CD8-positive, alpha-beta memory T cell (primary cell): ENCODE measurements at places on chromosomes 3 and 15. TPM values are rescaled to one million over a fixed set of nuclear protein-coding genes. Genes with fewer than 3 reads are reported as not detected.

- no peak for DNase-seq
- H3K4me1 ChIP-seq = no peaks in the 10 kb centered on the region
- H3K36me3 ChIP-seq = no peaks in the 10 kb centered on the region
- no peak overlapping the region for H3K4me3 ChIP-seq
- no peak overlapping the region for H3K27ac ChIP-seq
- no peaks in the 10 kb centered on the region for H3K27me3 ChIP-seq
Measured at GRCh38 chr3:115503394-115503793, 119.9 kb upstream of the GAP43 start.

DNA sequence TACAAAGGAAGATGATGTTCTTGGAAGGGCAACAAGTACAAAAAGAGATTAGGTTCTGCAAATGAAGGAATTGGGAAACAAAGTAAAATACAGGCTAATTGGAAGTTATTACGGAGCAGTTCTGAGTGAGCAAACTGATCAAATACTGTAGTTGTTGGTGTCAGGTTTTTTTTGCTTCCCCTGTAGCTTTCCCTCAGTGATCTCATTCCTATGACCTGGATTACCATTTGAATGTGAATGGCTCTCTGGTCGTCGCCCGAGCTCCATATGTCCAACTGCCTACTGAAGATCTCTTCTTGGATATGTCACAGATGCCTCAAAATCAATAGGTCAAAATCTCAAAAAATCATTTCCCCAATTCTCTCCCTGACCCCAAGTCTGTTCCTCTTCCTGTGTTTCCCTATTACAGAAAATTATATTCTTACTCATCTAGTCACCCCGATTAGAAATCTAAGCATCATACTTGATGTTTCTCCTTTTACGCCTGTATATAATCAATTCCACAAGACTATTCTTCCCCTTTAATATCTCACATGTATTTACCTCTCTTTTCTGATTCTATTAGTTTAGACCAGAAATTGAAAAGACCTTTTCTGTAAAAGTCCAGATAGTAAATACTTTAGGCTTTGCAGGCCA lies 29.0 kb downstream of the GOLM2 start:
- H3K27me3 ChIP-seq = no peaks in the 10 kb centered on the region
- no peak overlapping the region for H3K27ac ChIP-seq
- H3K4me1 ChIP-seq = no peaks in the 10 kb centered on the region
- DNase-seq = no peak

DNA sequence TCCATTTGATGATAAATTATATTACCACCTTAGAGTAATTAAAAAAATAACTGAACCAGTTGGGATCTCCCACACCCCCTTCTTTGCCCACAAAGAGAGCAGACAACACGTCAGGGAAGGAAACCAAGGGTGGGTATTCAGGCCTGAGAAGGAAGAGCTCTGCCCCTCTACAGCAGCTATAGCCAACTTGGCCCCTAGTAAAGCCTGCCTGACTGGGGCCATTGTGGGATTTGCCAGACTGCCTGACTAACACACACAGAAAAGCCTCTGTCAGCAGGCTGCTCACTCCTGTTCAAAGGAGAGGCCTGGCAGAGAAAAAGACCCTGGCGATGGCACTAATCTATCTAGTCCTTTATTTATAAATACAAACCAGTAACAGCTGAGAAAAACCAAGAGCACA lies 41.4 kb downstream of the ATP8B4 start:
- no peak for DNase-seq
- no peaks in the 10 kb centered on the region for H3K36me3 ChIP-seq
- no peaks in the 10 kb centered on the region for H3K4me1 ChIP-seq
- no peaks in the 10 kb centered on the region for H3K27me3 ChIP-seq
- no peak overlapping the region for H3K27ac ChIP-seq

DNA sequence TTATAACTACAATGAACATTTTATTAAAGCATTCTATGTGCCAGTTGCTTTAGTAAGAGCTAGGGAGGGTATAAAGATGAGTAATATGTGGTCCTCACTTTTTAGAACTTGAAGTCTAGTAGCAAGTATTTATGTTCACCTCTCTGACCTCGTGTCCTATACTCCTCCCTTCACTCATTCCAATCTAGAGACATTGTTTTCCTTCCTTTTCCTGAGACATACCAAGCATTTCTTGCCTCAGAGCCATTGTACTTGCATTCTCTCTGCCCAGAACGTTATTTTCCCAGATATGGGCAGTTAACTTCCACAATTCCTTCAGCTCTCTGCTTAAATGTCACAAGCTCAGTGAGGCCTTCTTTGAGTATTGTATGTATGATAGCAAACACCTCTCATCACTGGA lies 408.6 kb downstream of the PDCD6IP start:
- H3K27me3 ChIP-seq = no peaks in the 10 kb centered on the region
- no peak overlapping the region for H3K27ac ChIP-seq
- no peak overlapping the region for H3K4me3 ChIP-seq
- DNase-seq = no peak
- no peaks in the 10 kb centered on the region for H3K36me3 ChIP-seq

ACTRT3 gene
- 2.5 TPM for total RNA-seq

DNA sequence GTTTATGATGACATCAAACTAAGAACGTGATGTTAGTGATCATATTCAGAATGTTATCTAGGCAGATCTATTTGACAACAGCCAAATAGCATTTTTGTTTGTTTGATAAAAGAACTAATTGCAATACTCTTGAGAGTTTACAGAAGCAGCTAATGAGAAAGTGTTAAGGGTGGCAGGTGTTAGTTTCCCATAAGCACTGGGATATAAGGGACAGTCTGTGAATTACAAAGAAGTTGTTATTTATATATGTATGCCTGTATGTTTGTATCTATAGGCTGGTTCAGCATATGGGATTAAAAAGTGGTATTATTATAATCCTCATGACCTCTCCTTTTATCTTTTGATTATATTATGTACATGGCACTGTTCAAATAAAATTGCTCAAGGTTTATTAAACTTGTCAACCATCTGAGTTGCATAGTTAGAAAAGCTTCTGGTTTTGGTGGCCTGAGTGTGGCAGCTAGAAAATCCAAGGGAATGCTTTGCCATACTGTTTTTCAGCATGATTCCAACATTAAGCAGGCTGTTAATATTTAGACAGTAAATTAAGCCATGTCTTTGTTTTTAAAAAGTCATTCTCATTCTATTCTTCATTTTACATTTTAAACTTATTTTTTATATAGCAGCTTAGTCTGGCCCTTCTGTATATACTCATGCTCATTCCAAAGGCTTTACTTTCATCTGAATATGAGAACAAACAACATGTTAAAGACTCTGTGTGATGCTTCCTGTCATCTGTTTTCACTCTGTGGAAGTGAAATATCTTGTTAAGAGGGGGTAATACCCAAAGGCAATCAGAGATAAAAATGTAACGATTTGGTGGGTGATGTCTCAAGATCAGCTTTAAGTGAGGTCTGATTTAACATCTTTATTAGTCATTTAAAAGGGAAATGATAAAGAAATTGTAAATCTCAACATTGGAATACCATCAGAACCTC lies 13.1 kb downstream of the ROBO2 start:
- no peak overlapping the region for H3K4me3 ChIP-seq
- DNase-seq = no peak
- no peaks in the 10 kb centered on the region for H3K36me3 ChIP-seq
- H3K27me3 ChIP-seq = no peaks in the 10 kb centered on the region
- H3K4me1 ChIP-seq = no peaks in the 10 kb centered on the region

ST8SIA2 gene
- not detected for total RNA-seq

SCN11A gene
- 0.09 TPM for total RNA-seq

RASGRP1 gene
- 67.9 TPM for total RNA-seq

- no peak overlapping the region for H3K4me3 ChIP-seq
- H3K27ac ChIP-seq = no peak overlapping the region
- no peaks in the 10 kb centered on the region for H3K4me1 ChIP-seq
- no peak for DNase-seq
- no peaks in the 10 kb centered on the region for H3K27me3 ChIP-seq
- no peaks in the 10 kb centered on the region for H3K36me3 ChIP-seq
Measured at GRCh38 chr15:101037090-101037830, 118.1 kb downstream of the LRRK1 start.

ADAMTS9 gene
- total RNA-seq = not detected

DNA sequence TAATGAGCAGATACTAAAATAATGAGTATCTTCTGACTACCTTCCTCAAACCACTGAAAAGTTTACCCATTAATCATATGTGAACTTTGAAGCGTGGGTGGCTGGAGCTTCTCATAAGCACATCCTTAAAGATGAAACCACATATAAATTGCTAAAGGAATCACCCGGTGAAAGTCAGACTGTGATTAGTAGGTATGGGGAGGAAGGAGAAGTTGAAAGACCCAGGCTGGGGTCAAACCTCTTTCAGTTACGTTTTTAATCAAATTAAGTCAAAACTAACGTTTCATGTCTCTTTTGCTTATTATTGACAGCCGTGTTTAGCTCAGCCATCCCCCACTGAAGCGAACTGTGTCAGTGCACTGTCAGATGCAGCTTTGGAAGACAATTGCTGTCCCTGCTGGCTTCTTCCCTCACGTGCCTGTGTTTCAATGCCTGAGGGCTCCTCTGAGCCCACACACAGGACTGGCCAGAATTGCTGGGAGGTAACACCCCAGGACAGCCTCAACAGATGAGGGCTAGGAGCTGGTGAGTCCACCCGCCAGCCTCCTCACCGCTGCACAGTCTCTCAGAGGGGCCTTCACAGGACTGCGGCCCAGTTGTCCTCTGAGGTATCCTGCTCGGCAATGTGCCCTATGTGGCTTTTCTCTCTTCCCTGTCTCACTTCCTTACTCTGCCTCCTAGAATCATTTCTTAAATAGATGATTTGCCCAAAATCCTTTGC lies 29.3 kb upstream of the SH3BP5 start:
- DNase-seq = no peak
- no peaks in the 10 kb centered on the region for H3K27me3 ChIP-seq
- no peak overlapping the region for H3K4me3 ChIP-seq
- no peaks in the 10 kb centered on the region for H3K36me3 ChIP-seq
- H3K27ac ChIP-seq = no peak overlapping the region
- peaks cover 27% of the 10 kb centered on the region for H3K4me1 ChIP-seq

DNA sequence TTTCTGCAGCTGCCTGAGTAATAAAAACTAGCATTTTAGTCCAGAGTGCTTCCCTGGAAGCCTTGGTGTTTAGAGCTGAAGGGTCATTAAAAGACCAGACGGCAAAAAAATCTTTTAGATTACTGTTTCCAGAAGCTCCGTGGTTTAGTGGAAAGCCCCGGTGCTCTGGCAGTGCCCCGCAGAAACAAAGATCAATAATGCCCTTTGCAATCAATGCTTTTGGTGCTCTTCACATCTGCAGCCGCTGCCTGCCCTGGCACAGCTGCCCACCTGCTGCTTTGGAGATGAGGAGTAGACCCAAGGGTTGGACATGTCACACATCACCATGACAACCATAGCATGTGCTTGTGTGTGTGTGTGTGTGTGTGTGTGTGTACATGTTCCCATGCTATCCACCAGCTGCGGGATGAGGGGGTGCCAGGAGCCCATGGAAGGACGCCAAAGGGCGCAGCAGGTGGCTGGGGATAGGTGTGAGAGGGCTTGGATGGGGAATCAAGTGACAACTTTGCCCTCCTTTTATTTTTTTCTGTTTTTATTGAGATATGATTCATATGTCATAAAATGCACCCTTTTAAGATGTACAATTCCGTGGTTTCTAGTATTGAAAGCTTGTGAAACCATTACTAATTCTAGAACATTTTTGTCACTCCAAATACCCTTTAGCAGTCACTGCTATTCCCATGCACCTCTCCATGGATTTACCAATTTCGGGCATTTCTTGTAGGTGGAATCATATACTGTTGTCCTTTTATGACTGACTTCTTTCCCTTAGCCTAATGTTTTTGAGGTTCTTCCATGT lies 75.7 kb upstream of the KLHL25 start:
- no peaks in the 10 kb centered on the region for H3K36me3 ChIP-seq
- H3K27me3 ChIP-seq = no peaks in the 10 kb centered on the region
- DNase-seq = no peak
- H3K4me1 ChIP-seq = no peaks in the 10 kb centered on the region

GRCh38 chr3:131001071-131001470 lies 25.6 kb downstream of the ASTE1 start:
- no peaks in the 10 kb centered on the region for H3K27me3 ChIP-seq
- no peak overlapping the region for H3K4me3 ChIP-seq
- H3K4me1 ChIP-seq = no peaks in the 10 kb centered on the region
- no peak for DNase-seq
- H3K27ac ChIP-seq = no peak overlapping the region
